ENCODE measurements at places on chromosomes 6 and 20.

DNA sequence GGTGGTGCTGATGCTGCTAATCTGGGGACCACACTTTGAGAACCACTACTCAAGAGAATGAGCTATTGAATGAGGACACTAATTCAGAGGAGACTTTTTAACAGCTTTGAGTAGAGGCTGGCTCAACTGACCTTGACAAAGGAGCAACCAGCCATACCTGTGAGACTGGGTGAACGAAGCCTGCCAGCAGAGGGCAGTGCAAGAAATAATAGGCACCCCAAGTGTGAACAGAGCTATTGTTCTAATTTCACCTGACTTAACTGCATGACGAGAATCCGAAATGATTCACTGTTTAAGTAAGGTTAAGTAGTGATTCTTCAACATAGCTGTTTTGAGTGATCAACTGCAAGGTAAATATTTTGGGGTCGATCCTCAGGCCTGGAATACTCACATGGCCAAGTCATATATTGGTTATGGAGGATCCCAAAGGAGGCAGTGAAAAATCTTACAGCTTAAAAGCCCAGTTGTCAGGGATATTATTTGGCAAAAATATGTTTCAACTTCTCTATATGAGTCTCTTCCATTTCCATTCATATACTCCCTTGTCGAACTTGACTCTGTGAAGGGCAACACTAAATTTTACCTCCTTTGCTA lies 550.5 kb upstream of the MARCKS start:
- DNase-seq, result peak; percentile 73

GRCh38 chr6:45518013-45518720 lies 140.4 kb upstream of the SUPT3H start:
- no peak for DNase-seq

DNA sequence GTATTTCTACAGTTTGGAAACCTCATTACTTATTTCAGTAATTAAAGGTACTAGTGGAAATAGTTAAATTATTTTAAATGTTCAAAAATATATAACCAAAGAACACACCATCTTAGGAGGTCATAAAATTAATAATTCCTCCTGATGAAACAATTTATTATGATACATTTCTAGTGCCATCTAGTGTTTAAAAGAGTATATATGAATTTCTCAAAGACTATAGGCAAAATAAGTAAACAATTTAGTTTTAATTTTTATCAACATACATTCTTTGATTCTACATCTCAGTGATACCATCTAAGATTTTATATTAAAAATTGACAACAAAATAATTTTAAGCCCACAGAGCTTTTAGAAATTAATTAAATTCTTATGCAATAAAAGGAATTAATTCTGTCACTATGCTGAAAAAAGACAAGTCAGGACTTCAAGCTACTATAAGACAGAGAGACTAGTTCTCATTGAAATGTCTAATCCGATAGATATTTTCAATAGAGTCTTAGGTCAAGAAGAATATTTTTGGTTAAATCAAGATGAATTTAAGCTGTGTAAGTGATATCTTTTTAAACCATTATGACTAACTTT lies 107.8 kb upstream of the RNF217 start:
- DNase-seq, result peak; percentile 45

DNA sequence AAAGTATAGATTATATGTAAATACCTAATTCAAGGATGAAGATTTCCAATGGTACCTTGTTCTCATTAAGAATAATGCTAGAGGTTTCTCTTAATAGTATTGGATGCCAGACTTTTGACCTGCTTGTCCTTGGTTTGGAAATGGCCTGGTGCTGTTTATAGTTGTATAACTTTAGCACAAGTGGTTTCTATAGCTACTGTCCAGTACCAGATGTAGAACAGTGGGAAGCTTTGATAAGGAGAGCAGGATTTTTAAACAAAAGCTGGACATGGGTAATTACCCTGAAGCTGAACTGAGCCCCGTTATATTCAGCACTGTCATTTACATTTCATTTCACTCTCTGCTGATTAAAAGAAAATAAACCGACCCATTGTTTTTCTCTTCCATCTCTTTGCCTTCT lies 43.7 kb downstream of the TRMT11 start:
- no peak for DNase-seq

DNA sequence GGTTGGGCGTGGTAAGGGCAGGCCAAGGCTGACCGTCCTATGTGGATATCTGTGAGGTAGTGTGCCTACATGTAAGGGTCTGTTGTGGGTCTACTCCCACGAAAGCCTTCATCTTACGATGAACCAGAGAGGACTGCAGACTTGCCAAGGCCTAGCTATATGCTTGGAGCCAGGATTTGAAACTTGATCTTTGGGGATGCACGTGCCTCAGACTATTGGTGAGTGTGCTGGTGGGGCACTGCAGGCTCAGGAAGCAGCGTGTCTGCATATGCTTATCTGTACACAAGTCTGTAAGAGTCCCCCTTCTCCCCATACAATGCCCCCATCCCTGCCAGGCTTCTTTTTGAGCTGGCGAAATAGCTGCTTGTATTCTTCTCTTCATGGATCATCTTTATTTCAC lies 17.9 kb downstream of the PLCG1 start:
- DNase-seq, result no peak

All from inflammatory macrophage treated with lipopolysaccharide for 1 hour (primary cell).